ENCODE measurements at places on chromosomes 4 and X.

GRCh38 chr4:139988863-139989765 is 164.9 kb downstream of the MAML3 start:
- DNase-seq = peak; percentile 21

GRCh38 chrX:103681443-103681842 is 5.1 kb downstream of the MORF4L2 start:
- no peak for DNase-seq

DNA sequence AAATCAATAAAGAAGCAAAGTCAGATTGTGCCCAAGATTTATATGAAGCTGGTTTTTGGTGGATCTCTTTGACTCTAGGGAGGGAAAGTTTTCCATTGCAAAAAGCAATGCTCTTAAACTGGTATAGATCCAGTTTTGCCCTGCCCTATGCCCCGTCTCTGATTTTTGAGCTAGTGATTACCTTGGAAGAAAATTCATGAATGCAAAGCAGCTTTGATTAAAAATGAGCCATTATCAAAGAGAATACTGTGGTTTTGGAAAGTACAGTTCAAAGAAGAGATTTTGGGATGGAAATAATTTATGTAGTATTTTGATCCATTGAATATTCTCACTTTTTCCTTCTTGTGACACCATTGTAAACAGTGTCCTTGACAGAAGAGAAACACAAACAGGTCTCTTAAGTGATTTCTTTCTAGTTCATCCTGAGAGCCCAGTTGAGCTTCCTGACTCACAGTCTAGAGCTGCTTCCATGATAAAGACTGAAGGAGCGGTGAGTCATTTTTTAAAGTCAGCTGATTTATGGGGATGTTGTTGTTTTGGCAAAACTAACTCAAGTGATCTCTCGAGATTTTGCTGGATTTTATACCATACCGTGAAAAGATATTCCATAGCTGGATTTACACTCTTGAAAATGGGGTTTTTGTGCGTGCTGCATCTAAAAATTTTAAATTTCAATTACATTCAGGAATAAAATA is 76.7 kb downstream of the AFF1 start:
- peak; percentile 75 for DNase-seq

DNA sequence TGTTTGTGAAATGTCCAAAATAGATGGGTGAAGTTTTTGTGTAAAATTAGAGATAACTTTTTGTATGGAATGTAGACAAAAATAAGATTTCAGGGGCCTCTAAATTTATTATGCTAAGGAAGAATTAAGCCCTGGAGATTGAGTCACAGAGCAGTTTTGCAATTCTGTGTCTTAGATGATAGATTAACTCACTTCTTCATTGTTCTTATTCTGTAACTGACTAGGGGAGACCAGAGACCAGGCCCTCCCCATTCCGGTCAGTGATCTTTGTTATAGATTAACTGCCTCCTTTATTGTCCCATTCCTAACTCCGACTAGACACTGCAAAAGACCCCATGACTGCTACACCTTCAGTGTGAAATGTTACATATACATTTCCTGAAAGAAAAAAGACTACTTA is 238.4 kb upstream of the TAPT1 start:
- no peak for DNase-seq
